Nasal cavity respiratory epithelium epithelial cell of viscerocranial mucosa (primary cell): ENCODE measurements at places on chromosomes 3 and 15. TPM values are rescaled to one million over a fixed set of nuclear protein-coding genes. Genes with fewer than 3 reads are reported as not detected.

The CLDN16 gene
- total RNA-seq = 1.0 and 3.4 TPM in 2 replicates

The PRICKLE2 gene
- 2.4 and 29.0 TPM in 2 replicates for total RNA-seq

The GRK7 gene
- 0.07 TPM in 1 of 2 replicates, not detected in the other for total RNA-seq

The MAP4 gene
- total RNA-seq = 57.1 and 160 TPM in 2 replicates

The CYP8B1 gene
- not detected in 2 replicates for total RNA-seq

The C2CD4A gene
- 0.34 and 3.0 TPM in 2 replicates for total RNA-seq

The PPM1L gene
- 4.1 and 10.8 TPM in 2 replicates for total RNA-seq

The ITIH4 gene
- total RNA-seq = 0.34 and 2.5 TPM in 2 replicates

The IL5RA gene
- total RNA-seq = not detected in 2 replicates

The MEX3B gene
- 0.34 and 2.3 TPM in 2 replicates for total RNA-seq
